NCI-H2107 (cell line): ENCODE measurements at places on chromosomes 2 and 18.

- DNase-seq: no peak
Measured at GRCh38 chr2:112579241-112579640, 5.2 kb upstream of the CHCHD5 start.

DNA sequence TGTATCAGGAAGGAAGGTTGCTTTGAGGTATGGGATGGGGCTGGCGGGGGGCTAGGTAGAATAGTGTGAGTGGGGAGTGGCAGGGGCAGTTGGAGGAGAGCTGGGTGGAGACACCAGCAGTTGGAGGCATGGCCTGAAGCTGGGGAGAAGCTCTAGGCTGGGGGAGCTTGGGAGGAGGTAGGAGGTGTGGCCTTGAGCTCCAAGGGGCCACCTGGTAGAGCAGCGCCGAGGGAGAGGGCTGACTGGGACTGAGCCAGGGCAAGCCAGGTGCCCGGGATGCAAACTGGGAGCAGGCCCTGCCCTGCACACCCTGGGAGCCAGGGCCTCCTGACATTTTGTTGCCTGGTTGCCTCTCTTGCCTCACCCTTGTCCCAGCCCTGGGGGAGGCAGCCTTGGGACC lies 33.1 kb upstream of the PDIA6 start:
- no peak for DNase-seq

- DNase-seq: no peak
Measured at GRCh38 chr2:8159211-8159965, 522.5 kb upstream of the ID2 start.

- DNase-seq: no peak
Measured at GRCh38 chr2:118693287-118693822, 154.1 kb downstream of the EN1 start.

- DNase-seq: peak; percentile 46
Measured at GRCh38 chr18:35582899-35583558, 1.5 kb downstream of the GALNT1 start.

GRCh38 chr2:111678161-111678560 lies 205.8 kb downstream of the ANAPC1 start:
- no peak for DNase-seq

DNA sequence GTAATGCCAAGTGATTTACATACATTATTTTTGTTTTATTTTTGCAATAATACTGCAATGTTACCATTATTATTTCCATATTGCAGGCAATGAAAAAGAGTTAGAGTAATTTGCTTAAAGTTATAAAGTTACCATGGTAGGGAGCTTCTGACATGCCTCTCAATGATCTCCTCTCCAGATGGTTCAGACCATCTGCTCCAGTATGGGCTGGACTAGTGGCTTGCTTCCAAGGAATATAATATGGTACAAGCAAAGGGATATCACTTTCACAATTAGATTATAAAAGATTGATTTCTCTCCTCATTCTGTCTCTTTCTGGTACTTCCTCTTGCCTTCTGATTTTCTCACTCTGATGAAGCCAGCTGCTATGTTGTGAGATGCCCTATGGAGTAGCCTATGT lies 245.4 kb downstream of the INSIG2 start:
- DNase-seq: no peak

DNA sequence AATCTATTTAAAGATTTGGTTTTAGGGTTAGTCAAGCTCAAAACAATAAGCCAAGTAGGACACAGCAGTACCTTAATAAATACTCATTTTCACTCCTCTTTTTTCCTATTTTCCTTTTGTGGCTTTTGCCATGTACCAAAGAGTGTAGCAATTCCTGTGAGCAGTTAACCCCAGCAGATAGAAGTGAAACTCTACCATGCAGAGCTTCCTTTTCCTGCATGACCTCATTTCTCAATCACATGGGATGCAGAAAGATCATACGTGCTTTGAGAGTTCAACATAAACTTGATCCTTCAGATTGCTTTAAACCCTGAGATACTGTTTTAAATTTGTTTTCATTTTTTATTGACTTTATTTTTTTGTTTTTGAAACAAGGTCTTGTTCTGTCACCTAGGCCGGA lies 99.1 kb upstream of the ARHGAP15 start:
- DNase-seq: no peak
